ENCODE measurements at places on chromosomes 2 and 18.

DNA sequence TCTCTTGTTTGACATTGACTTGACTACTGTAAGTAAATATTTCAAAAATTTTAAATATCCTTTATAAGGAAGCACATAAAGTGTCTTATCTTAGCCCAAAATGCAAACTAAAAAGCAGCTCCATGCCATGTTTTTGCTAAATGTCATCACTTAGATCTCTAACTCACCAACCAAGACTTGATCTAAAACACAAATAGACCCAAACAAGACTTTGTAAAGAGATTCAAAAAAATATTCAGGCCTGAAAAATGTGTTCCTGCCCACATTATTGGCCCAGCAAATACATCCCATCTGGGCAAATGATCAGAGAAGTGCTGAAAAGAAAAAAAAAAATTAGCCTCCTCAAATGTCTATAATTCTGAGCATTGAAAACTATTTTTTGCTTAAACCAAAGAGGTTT is 187.6 kb downstream of the MREG start:
- no peak for DNase-seq

GRCh38 chr2:121089166-121089510 is 195.9 kb downstream of the TFCP2L1 start:
- no peak for DNase-seq

- no peak for DNase-seq
These were observed 290.4 kb upstream of the RBMS1 start for GRCh38 chr2:160784034-160784433.

DNA sequence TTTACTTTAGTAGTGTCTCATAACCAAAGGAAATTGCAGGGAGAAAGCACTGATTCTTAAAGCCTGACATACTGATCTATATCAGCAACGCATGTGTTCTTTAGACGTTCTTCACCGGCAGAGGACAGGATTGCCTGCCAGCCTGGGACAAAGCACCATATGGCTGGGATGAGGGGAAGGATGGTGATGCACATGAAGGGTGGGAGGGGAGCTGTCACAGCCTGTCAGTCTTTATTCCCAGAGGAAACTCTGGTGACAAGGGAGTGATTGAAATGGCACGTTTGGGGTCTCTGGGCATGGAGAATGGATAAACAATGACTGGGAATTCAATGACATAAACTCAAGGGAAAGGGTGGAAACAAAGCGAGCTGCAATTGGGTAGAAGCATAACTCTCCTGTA is 808.1 kb downstream of the DCC start:
- DNase-seq: no peak

DNA sequence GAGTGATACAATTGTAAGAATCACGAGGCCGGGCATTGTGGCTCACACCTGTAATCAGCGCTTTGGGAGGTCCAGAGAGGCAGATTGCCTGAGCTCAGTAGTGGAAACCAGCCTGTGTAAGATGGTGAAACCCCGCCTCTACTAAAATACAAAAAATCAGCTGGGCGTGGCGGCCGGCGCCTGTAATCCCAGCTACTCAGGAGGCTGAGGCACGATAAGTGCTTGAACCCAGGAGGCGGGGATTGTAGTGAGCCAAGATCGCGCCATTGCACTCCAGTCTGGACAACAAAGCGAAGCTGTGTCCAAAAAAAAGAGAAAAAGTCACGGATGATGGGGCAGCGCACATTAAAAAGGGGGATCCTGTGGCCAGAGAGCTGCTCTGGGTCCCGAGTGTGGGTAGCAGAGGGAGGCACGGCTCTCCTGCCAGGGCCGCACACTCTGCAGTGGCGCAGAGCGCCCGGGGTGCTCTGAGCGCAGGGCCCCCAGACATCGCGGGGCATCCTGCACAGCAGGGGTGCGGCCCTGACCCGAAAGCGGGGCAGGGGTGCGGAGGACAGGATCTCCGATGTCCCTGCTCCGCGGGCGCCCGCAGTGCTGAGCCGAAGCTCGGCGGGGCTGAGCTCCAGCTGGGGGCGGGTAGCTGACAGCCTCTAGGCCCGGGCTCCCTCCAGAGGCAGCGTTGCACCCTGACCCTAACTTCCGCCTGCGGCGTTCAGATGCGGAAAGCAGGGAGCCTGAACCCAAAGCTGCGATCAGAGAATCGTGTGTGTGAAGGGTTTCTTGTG is 30.4 kb upstream of the RAB6D start:
- DNase-seq: peak; percentile 2

- no peak for DNase-seq
These were observed 7.5 kb downstream of the NPPC start for GRCh38 chr2:231918501-231919330.

DNA sequence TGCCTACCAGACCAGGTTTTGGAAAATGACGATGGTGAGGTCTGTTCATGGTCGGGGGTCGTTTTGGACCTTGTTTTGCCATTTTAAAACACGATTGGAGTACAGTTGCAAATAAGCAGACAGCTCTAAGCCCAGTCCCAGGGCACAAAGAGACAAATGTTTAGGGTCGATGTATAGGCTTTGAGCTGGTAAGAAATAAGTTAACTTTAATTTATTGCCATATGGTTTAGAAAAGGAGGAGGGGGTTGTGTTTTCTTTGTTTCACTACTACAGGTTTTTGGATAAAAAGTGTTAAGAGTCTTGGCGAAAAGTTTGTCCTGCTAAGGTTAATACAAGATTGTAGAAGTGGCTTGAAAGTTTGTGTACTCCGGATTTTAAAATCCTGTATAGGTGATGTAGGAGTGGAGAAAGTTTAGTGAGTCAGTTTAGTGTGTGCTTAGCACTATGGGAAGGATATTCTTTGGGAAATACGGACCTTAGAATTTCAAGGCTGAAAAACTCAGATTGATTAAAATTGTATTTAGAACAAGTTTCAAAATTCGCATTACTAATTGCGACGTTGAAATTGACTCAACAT is 1.3 kb downstream of the KCMF1 start:
- no peak for DNase-seq

GRCh38 chr2:138137949-138138348 is 173.7 kb downstream of the HNMT start:
- DNase-seq: no peak

- DNase-seq: no peak
These were observed 66.5 kb downstream of the FTCDNL1 start for GRCh38 chr2:199784512-199784911.

DNA sequence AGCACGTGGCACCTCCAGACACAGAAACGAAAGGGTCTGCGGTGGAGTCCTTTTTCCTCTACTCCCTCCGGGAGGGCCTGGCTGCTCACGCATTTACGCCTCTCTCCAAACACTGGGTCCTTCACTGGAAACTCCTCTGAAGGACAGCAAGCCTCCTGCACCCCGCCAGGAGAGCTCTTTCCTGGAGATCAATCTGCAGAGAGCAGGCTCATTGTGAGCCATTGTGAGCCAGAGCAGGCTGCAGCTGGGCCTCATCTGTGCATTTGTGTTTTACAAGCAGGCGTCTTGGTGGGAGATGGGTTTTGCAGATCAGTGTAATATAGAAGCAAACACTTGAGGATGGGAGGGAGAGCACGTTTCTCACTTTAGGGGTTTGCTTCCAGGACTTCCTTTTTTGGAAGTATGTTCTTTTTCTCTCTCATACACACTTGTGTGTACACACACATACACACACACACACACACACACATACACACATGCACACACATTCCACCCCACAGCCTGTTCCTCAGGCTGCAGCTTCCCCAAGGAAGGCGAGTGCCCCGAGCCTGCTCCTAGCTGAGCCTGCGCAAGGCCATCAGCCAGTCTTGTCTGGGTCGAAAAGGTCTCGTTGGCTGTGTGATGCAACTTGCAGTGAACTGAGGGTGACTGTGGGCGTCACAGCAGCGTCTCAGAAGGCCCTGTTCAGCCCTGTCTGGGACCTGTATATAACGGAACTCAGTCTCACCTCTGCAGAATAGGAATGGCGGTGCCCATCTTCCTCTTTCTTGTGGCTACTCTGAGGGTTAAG is 163.5 kb downstream of the GLI2 start:
- DNase-seq: no peak

DNA sequence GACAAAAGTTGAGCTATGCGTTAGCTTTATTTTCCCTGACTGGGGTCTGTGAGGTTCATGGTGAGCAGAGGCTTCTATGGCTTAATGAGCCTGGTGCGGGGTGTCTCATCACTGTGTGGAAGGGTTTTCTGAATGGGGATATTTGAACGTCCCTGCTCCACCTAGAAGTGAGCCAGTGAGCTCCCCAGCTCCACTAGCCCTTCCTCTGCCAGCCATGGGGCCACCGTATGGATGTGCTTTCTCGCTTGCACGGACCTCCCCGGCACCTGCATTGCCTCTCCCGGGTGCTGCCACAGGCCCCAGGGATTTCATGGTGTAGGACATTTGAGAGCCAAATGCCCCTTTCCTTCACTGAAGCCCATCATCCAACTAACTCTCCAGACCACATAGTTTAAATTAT is 37.8 kb downstream of the CYP26B1 start:
- DNase-seq: no peak

GRCh38 chr2:223529696-223530095 is 72.5 kb downstream of the SCG2 start:
- no peak for DNase-seq

GRCh38 chr2:231970461-231970860 is 8.9 kb downstream of the DIS3L2 start:
- no peak for DNase-seq

DNA sequence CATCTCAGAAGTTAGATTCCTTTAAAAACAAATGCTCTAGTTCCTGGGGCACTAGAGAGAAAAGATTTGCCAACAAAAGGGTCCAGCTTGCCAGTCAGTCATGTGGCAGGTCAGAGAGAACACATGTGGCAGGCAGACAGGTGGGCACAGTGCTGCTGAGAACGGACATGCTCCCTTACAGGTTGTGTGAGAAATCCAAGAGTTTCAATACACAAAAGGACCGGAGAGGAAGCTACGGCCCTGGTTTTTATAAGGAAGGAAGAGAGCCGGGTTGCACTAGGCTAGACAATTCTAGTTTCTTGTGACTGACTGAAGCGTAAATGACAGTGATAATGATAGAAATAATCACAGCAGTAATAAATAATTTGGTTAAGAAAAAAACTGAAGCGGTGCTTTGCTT is 18.3 kb downstream of the CDC42EP3 start:
- DNase-seq: no peak
